Thoracic aorta (tissue), 2 donors: ENCODE measurements at places on chromosomes 5 and 9. TPM values are rescaled to one million over a fixed set of nuclear protein-coding genes. Genes with fewer than 3 reads are reported as not detected.

GRCh38 chr9:78035383-78035993 lies 3.9 kb upstream of the GNAQ start:
- DNase-seq, result no peak

GRCh38 chr5:171449426-171449825 lies 30.0 kb downstream of the FGF18 start:
- DNase-seq, result no peak

Gene FSD1L
- total RNA-seq, result 3.5 TPM

- DNase-seq, result no peak
Observed at GRCh38 chr5:4145511-4145910, 549.9 kb downstream of the IRX1 start.

Gene IL3
- not detected for total RNA-seq

- DNase-seq, result no peak
Observed at GRCh38 chr5:66306105-66306843, 162.2 kb downstream of the SREK1 start.

- DNase-seq, result no peak
Observed at GRCh38 chr5:34639852-34640626, 16.1 kb upstream of the RAI14 start.

- no peak for DNase-seq
Observed at GRCh38 chr9:37693260-37693659, 42.5 kb downstream of the FRMPD1 start.

Gene PAX5
- 0.21 TPM for total RNA-seq

GRCh38 chr5:36180556-36181350 lies 28.8 kb downstream of the SKP2 start:
- no peak for DNase-seq

Gene TRAPPC13
- 14.4 TPM for total RNA-seq

DNA sequence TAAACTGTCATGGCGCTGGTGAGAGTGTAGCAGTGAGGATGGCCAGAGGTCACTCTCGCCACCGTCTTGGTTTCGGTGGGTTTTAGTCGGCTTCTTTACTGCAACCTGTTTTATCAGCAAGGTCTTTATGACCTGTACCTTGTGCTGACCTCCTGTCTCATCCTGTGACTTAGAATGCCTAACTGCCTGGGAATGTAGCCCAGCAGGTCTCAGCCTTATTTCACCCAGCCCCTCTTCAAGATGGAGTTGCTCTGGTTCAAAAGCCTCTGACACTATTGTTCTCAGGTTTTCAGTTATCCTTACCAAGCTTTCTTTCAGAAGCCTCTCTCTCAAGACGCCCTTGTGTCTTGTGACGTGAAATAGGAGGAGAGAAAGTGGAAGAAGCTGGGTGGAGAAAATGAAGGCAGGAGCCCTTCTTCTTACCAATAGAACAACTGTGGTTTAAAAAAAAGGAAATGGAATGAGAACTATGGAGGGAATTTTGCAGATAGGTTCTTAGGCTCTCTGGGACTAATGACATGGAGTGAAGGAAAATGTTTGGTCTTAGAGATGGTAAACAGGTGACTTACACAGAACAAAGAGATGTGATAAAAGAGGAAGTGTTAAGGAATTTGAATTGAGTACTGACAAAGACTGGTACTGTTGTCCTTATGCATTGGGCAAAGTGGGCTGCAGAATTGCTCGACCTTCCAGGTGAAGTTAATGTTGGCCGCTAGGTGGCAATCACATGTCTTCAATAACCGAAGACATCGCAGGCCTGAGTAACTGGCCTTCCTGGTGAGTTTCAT lies 133.3 kb upstream of the RAI14 start:
- peak; percentile 30 for DNase-seq

GRCh38 chr5:9547122-9547947 lies 1.5 kb upstream of the SEMA5A start:
- DNase-seq, result no peak

DNA sequence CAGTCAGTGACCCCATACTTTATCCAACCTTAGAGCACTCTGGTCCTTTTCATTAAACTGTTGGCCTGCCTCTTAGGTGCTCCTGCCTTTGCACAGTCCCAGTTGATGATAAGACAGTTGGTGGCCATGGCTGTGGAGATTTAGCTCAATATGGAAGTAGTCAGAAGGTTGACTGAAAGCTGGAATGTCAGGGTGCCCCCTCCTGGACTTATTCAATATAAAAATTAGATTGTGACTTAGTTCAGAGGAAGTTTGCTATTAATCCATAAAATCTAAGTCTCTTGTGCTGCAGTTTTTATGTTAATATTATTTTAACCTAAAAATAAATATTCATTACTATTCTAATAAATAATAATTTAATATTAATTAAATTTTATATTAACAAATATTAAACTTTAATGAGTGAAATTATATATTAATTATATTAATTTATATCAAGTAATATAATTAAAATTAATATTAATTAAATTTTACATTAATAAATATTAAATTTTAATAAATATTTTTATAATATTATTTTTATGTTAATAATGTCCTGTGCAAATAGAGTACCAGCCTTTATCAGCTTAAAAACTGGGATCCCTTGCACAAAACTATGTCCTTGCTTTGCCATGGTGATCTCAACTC lies 77.7 kb upstream of the ADAMTSL1 start:
- no peak for DNase-seq

- no peak for DNase-seq
Observed at GRCh38 chr9:2253636-2254580, 238.8 kb downstream of the SMARCA2 start.

Gene GPR151
- total RNA-seq, result not detected

GRCh38 chr9:84206801-84207370 lies 133.7 kb downstream of the SLC28A3 start:
- DNase-seq, result no peak

GRCh38 chr9:21549251-21549765 lies 67.2 kb upstream of the IFNE start:
- no peak for DNase-seq

GRCh38 chr5:15823398-15823797 lies 323.4 kb downstream of the FBXL7 start:
- no peak for DNase-seq

Gene LCNL1
- total RNA-seq, result not detected

Gene GMCL2
- total RNA-seq, result not detected

GRCh38 chr9:93809204-93809940 lies 145.8 kb downstream of the BARX1 start:
- no peak for DNase-seq

DNA sequence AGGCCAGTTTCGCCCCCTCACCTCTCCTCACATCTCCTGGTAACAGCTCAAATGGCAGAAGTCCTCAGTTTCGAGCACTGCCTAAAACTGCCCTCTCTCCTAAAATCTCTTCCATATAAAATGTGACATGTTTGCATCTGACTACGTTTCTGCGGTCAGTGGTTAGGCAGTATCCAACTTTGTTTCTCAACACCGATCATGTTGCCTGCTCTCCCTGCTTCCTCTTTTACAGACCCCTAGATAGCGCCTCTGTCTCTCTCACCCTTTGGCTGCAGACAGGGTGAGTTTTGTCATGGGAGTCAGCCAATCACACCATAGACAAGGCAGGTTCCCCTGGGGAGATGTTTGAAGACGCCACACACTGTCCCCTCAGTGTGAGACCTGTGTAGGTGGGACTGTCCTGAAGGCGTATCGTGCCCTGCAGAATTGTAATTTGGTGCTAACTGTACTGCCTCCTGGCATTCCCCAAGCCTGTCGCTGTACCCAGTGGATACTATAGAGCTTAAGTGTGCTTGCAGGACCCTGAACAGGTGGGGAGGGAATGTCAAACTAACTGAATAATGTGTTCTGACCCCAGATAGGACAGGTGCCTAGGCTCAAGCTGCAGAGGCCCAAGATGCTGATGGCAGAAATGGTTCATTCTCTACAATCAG lies 1.1 kb downstream of the HEXB start:
- DNase-seq, result no peak

- DNase-seq, result no peak
Observed at GRCh38 chr9:113882636-113883164, 6.6 kb downstream of the ZNF618 start.

Gene UGT3A2
- total RNA-seq, result not detected

- no peak for DNase-seq
Observed at GRCh38 chr5:119996128-119996527, 366.8 kb downstream of the FAM170A start.

- DNase-seq, result no peak
Observed at GRCh38 chr5:100479079-100479688, 56.0 kb upstream of the FAM174A start.

Gene IFNA2
- not detected for total RNA-seq
